Muscle of back (tissue), 13 donors: ENCODE measurements at places on chromosomes 7 and 10. TPM values are rescaled to one million over a fixed set of nuclear protein-coding genes. Genes with fewer than 3 reads are reported as not detected.

DNA sequence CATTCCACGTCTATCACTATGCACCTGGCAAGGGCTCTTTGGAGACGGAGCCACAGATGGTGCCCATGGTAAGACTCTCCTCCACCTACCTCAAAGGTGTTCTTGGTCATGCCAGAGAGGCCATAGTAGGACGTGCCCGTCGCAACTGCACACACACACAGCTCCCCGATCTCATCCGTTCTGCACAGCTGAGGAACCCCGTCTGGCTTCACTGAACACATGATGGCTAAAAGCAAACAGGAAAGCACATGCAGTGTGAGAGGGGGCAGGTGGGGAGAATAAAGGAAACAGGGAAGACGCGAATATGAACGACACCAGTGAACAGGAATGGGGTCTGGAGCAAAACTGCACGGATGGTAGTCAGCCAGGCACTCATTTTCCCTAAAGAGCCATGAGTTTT is 230.9 kb downstream of the ZMYND11 start:
- no peak for DNase-seq

The STOX1 gene
- 4.3 TPM for polyA plus RNA-seq

GRCh38 chr7:31372231-31372959 is 31.9 kb upstream of the NEUROD6 start:
- no peak for DNase-seq

DNA sequence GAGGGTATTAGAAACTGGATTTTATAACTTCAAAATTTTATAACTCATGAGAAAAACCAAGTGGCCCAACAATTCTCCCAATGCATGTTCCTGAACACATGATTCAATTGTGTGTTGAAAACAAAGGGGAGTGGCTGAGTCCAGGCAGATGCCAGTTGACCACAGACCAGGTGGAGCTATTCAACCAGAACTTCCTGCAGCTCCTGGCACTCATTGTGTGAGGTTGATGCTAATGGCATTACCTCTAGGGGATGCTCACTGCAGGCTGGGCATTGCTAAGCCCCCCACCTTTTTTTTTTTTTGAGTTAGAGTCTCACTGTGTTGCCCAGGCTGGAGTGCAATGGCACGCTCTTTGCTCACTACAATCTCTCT is 20.3 kb downstream of the MYOF start:
- DNase-seq, result no peak

DNA sequence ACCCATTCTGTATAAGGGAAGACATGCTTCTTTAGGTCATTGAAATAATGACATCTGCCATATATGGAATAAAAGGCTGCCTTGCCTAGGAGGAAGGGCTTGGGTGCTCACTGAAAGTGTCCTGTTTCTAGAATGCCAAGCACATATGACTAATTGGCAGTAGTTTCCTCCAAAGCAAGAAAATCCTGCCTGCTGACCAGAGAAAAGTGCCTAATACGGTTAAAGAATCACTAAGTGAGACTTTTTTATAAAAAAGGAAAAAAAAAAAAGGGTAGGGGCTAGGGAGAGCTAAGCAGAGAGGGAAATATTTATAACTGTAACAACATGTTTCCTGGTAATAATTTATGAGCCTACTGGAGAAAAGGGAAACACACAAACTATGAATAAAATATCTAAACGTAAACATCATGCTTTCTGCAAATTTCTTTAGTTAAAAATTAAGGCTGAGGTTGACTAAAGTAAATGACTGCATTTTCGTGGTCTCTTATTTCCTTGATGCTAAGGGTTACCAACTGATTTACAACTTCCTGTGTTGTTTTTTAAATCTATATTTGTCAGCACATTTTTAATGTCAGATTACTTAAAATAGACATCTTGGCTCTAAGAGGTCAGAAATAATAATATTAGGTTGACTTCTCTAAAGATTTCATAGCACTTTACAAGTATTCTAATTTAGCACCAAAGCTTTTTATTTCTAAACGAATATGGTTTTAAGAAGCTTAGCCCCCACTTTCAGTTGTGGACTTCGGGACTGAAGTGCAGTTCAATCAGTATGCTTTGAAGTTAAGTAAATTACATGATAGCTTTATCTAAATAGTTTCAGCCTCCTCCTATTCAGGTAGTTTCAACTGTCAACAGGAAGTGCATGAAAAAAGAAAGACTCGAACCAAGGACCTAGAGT is 89.6 kb downstream of the CABCOCO1 start:
- no peak for DNase-seq

The CCDC172 gene
- polyA plus RNA-seq, result not detected

The COA1 gene
- polyA plus RNA-seq, result 38.3 TPM

DNA sequence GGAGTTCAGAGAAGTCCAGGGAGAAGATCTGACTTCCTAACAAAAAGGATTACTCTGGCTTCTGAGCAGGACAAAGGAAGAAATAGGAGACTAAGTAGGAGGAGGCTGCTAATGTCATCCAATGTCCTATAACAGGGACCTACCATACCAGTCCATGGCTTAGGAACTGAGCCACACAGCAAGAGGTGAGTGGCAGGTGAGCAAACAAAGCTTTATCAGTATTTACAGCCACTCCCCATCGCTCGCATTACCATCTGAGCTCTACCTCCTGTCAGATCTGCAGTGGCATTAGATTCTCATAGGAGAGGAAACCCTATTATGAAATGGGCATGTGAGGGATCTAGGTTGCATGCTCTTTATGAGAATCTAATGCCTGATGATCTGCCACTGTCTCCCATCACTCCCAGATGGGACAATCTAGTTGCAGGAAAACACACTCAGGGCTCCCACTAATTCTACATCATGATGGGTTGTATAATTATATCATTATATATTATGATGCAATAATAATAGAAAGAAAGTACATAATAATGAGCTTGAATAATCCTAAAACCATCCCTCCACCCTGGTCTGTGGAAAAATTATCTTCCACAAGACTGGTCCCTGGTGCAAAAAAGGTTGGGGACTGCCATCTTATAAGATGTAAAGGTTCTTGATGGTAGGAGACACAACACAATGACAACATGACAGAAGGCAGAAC is 487.4 kb downstream of the PLXDC2 start:
- no peak for DNase-seq

The AKR1D1 gene
- not detected for polyA plus RNA-seq

GRCh38 chr10:84991301-84991700 is 662.9 kb downstream of the CCSER2 start:
- DNase-seq, result no peak

- DNase-seq, result no peak
Observed at GRCh38 chr7:11706666-11707605, 125.1 kb downstream of the THSD7A start.

DNA sequence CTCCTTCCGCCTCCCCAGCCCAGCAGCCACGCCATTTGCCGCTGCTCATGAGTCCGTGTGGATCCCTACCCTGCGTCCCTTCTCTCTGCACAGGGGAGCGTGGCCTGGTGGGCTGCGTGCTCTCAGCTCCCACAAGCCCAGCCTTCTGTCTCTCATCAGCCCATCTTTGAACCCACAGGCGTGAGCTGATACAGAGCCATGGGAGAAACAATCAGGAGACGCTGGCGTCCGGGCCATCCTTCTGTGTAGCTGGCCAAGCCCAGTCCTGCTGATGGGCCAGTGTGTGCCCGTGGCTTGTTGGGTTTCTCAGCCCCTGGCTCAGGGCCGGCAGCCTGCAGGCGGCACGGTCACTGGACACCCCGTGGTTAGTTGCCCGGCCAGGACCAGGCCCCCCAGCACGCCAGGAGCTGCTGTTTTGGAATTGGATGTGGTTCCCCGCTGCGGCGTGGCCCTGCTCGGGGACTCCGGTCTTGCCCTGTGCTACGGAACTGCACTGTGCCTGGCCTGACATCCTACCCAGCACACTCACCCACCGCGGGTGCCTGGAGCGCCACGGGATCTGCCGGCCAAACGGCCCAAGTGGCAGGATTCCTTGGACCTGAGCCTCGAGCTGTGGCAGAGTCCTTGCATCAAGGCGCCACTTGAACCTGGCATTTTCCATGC is 88.9 kb downstream of the ELFN1 start:
- no peak for DNase-seq

The SLC16A9 gene
- polyA plus RNA-seq, result 4.7 TPM
